ENCODE measurements at places on chromosomes 3 and 15. TPM values are rescaled to one million over a fixed set of nuclear protein-coding genes. Genes with fewer than 3 reads are reported as not detected.

TMCO5A gene
- total RNA-seq = not detected

A4GNT gene
- total RNA-seq = not detected

FEZF2 gene
- not detected for total RNA-seq

LPP gene
- total RNA-seq = 3,079 TPM

GOLGA8J gene
- total RNA-seq = not detected

SCG5 gene
- 6.6 TPM for total RNA-seq

CASR gene
- total RNA-seq = not detected

CD200R1 gene
- 1.7 TPM for total RNA-seq

LSM3 gene
- total RNA-seq = 8.0 TPM

GOLGA6L4 gene
- 4.2 TPM for total RNA-seq

GRCh38 chr3:55579496-55579895 is 92.4 kb upstream of the WNT5A start:
- no peaks in the 10 kb centered on the region for H3K27me3 ChIP-seq
- H3K27ac ChIP-seq = no peak overlapping the region
- H3K4me1 ChIP-seq = peaks cover 18% of the 10 kb centered on the region

DNA sequence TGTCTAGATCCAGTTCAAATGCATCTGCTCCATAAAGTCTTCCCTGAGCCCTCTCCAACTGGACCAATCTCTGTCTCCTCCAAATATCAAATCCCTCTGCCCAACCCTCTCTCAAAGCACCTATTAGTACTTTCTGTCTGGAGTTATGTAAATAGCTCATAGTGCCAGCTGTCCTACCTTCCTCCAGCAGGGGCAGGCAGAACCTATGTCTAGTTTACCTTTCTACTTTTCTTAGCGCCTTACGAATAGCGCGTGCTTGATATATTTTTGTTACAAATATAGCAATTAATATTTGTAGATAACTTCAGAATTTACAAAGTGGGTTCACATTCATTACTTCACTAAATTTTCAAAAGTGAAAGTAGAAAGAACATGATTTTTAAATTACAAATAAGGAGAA is 14.0 kb upstream of the CCDC80 start:
- H3K4me3 ChIP-seq = no peak overlapping the region
- DNase-seq = no peak
- no peaks in the 10 kb centered on the region for H3K36me3 ChIP-seq
- H3K27ac ChIP-seq = peak overlapping the region; percentile 17
- H3K4me1 ChIP-seq = peaks cover 13% of the 10 kb centered on the region

- DNase-seq = no peak
- H3K4me1 ChIP-seq = no peaks in the 10 kb centered on the region
- H3K27me3 ChIP-seq = no peaks in the 10 kb centered on the region
- no peak overlapping the region for H3K4me3 ChIP-seq
- no peak overlapping the region for H3K27ac ChIP-seq
- no peaks in the 10 kb centered on the region for H3K36me3 ChIP-seq
These were observed 35.3 kb downstream of the TSPAN3 start for GRCh38 chr15:77035584-77035983.

GRCh38 chr3:26346497-26346896 is 276.1 kb upstream of the LRRC3B start:
- no peak overlapping the region for H3K27ac ChIP-seq
- no peaks in the 10 kb centered on the region for H3K27me3 ChIP-seq
- no peaks in the 10 kb centered on the region for H3K4me1 ChIP-seq
- H3K4me3 ChIP-seq = no peak overlapping the region

DNA sequence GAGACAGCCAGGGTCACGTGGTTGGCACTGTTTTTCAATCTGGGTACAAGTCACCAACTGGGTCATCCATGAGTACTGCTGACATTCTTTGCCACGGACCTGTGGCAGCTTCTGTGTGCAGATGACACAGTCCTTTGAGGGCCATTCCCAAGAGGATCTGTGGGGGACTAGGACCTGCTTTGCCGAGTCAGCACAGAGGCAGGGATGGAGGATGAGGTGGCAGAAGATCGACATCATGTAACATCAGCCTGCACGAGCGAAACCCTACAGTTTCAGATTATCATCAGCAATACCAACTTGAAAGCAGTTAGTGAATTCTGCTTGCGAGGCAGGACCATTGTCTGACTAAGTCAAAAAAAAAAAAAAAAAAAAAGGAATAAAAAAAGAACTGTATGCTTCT is 227.7 kb downstream of the FOXP1 start:
- no peaks in the 10 kb centered on the region for H3K27me3 ChIP-seq
- no peak overlapping the region for H3K4me3 ChIP-seq
- DNase-seq = no peak
- no peak overlapping the region for H3K27ac ChIP-seq

DNA sequence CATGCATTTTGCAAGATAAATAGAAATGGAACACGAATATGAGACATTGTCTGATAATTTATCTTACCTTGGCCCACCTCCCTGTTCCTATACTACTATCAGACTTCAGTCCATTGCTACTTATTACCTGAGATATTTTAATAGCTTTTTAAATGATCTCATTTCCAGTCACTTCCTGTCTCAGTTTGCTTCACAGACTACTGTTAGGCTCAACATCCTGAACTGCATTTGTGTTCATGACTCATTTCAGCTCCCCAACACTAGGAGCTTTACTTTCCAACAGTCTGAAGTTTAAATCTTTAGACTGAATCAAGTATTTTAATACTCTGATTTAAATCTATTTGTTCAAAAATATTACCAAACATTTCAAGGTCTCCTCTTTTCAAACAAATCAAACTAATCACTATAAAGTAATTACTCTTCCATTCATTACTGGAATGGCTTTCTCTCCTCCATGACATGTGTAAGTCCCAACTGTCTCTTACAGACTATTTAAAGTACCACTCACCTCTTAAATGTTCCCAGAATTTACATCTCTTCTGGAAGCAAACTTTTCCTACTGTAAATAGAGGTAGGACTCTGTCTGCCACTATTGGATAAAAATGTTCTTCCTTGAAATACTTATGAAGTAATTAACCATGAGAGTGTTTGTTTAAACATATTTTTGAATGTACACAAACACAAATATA is 1277.6 kb downstream of the ZPLD1 start:
- no peaks in the 10 kb centered on the region for H3K4me1 ChIP-seq
- no peak overlapping the region for H3K27ac ChIP-seq
- H3K36me3 ChIP-seq = no peaks in the 10 kb centered on the region
- no peak overlapping the region for H3K4me3 ChIP-seq
- H3K27me3 ChIP-seq = no peaks in the 10 kb centered on the region

GRCh38 chr15:56168394-56168793 is 75.3 kb downstream of the RFX7 start:
- peaks cover 4% of the 10 kb centered on the region for H3K36me3 ChIP-seq
- DNase-seq = no peak
- H3K27ac ChIP-seq = no peak overlapping the region
- H3K27me3 ChIP-seq = no peaks in the 10 kb centered on the region
- H3K4me1 ChIP-seq = no peaks in the 10 kb centered on the region

GRCh38 chr15:88476635-88477060 is 9.1 kb downstream of the MRPS11 start:
- no peak for DNase-seq
- H3K36me3 ChIP-seq = peaks cover 93% of the 10 kb centered on the region

DNA sequence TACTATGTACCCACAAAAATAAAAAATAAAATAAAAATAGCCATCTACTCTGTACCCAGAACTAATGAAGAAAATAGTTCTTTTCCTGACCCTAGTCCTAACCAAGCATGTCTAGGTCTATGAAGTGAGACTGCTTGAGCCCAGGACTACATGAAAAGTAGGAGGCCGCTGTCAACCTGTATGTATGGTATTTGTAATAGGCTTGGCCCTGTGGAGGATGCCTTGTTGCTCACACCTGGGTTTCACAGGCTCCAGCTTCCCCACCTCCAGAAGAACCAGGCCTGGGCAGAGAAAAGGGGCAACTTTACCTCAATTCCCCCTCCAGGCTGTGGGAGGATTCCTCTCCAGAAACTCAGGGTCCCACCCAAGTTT is 6.8 kb upstream of the PKM start:
- H3K27ac ChIP-seq = peak overlapping the region; percentile 55
- peaks cover 5% of the 10 kb centered on the region for H3K4me1 ChIP-seq
- DNase-seq = no peak
- H3K4me3 ChIP-seq = no peak overlapping the region
- H3K27me3 ChIP-seq = no peaks in the 10 kb centered on the region
- peaks cover 43% of the 10 kb centered on the region for H3K36me3 ChIP-seq

GRCh38 chr3:100088735-100089368 is 25.4 kb downstream of the FILIP1L start:
- no peak overlapping the region for H3K4me3 ChIP-seq
- H3K36me3 ChIP-seq = no peaks in the 10 kb centered on the region
- no peak for DNase-seq
- H3K4me1 ChIP-seq = peaks cover 48% of the 10 kb centered on the region

DNA sequence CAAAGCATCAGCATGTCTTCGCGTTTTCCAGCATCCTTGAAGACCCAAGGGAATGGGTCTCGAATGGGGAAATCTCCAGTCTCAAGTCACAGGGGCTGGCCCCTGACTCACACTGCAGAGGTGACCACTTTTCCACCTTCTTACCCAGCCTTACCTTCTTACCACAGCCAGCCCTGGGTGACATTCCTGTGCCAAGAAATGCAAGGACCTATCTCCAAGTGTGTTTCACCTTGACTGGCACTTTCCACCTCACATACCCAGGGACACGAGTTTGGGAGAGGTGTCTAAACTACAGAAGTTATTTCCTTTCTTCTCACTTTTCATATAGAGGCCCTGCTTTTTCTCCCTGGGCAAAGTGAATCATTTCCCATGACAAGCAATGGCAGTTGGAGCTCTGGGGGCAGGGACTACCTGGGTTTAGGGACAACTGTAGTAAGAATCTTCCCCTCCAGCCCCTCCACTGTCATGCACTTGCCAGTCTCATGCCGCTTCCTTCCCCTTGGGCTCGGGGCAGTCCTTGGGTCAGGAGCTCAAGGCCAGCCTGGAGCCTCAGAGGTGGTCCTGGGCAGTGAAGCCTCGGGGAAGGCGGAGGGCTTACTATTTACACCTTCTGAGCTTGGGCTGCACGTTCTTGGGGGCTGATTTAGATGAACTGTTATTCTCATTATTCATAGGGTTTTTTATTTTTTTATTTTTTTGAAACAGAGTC is 16.8 kb downstream of the PAQR5 start:
- H3K4me1 ChIP-seq = no peaks in the 10 kb centered on the region
- no peak overlapping the region for H3K4me3 ChIP-seq
- H3K36me3 ChIP-seq = no peaks in the 10 kb centered on the region
- no peak for DNase-seq
- H3K27ac ChIP-seq = no peak overlapping the region
- H3K27me3 ChIP-seq = no peaks in the 10 kb centered on the region

DNA sequence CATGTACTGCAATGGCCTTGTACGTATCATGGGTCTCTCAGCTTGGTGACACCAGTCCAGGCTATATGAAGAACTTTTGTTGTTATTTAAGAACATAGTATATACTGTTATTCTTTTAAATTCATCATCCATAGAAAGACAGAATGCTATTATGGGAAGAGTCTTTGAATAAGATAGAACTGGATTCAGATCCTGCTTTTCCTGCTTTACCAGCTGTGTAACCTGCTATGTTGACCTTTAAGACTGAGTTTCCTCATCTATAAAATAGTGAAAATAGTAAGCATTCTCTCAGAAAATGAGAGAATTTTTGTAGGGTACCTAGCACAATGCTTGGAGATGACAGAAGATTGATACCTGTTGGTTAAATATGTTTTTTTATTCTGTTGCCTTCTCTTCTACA is 204.1 kb upstream of the TBL1XR1 start:
- H3K27me3 ChIP-seq = no peaks in the 10 kb centered on the region
- no peak overlapping the region for H3K27ac ChIP-seq
- H3K36me3 ChIP-seq = no peaks in the 10 kb centered on the region

DNA sequence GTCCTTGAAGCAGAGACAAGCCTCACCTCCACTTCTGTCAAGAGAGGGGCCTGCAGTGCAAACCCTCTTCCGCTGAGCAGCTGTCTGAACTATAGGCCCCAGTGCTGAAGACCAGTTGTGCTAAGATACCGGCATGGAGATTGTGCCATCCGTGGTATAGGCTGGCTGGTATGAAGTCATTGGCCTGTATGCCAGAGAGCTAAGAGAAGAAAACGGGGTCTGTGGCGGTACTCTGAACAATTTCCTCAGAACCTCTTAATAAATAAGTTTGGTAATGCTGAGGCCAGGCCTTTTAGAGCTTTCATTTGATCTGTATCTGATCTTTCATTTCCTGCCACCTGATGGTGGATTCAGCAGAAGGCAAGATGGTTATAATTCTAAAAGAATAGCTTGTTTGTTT is 123.0 kb downstream of the LRIG1 start:
- peaks cover 80% of the 10 kb centered on the region for H3K36me3 ChIP-seq
- peak overlapping the region; percentile 49 for H3K27ac ChIP-seq
- peak; percentile 82 for DNase-seq
- peaks cover 19% of the 10 kb centered on the region for H3K4me1 ChIP-seq
- H3K27me3 ChIP-seq = no peaks in the 10 kb centered on the region
- no peak overlapping the region for H3K4me3 ChIP-seq

DNA sequence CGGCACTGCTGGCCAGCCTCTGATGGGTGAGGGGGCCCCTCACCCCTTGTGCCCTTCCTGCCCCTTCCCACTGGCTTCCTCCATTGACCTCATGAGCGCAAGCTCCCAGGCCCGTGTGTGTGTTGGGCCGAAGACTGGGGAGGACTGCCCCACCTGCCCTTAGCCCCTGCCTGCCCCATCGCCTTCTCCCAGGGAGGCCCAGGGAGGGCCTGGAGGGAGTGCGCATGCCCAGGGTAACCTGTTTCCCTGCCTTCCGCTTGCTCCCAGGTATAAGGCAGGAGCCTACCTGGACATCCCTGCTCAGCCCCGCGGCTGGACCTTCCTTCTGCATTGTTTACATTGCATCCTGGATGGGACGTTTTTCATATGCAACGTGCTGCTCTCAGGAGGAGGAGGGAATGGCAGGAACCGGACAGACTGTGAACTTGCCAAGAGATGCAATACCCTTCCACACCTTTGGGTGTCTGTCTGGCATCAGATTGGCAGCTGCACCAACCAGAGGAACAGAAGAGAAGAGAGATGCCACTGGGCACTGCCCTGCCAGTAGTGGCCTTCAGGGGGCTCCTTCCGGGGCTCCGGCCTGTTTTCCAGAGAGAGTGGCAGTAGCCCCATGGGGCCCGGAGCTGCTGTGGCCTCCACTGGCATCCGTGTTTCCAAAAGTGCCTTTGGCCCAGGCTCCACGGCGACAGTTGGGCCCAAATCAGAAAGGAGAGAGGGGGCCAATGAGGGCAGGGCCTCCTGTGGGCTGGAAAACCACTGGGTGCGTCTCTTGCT is 8.8 kb downstream of the DLL4 start:
- no peaks in the 10 kb centered on the region for H3K36me3 ChIP-seq
- no peaks in the 10 kb centered on the region for H3K27me3 ChIP-seq
- no peak overlapping the region for H3K4me3 ChIP-seq
- H3K4me1 ChIP-seq = peaks cover 66% of the 10 kb centered on the region
- DNase-seq = no peak

DNA sequence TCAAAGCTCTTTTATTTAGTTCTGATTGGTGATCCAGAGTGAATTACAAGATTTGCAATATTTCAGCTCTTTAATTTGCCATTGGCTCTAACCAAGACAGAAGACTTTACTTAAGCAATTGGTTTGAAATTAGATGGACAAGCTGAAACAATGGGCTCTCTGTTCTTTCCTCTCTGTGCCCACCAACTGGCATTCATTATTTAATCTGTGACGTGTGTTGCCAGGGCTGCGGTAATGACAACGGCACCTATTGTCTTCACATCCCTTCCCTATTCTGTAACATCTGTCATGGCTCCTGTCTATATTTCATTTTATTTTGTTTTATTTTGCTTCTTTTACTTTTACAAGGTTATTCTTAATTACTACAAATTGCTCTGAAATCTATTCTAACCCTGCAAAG is 33.9 kb downstream of the PLD1 start:
- no peak for DNase-seq
- H3K4me3 ChIP-seq = no peak overlapping the region
- no peaks in the 10 kb centered on the region for H3K27me3 ChIP-seq
- H3K27ac ChIP-seq = no peak overlapping the region
- H3K36me3 ChIP-seq = no peaks in the 10 kb centered on the region
- peaks cover 31% of the 10 kb centered on the region for H3K4me1 ChIP-seq
